ENCODE measurements at places on chromosomes 13 and 19.

- DNase-seq = no peak
Measured at GRCh38 chr13:77502104-77502720, 33.3 kb upstream of the SCEL start.

- no peak for DNase-seq
Measured at GRCh38 chr13:108549934-108550333, 79.5 kb upstream of the MYO16 start.

DNA sequence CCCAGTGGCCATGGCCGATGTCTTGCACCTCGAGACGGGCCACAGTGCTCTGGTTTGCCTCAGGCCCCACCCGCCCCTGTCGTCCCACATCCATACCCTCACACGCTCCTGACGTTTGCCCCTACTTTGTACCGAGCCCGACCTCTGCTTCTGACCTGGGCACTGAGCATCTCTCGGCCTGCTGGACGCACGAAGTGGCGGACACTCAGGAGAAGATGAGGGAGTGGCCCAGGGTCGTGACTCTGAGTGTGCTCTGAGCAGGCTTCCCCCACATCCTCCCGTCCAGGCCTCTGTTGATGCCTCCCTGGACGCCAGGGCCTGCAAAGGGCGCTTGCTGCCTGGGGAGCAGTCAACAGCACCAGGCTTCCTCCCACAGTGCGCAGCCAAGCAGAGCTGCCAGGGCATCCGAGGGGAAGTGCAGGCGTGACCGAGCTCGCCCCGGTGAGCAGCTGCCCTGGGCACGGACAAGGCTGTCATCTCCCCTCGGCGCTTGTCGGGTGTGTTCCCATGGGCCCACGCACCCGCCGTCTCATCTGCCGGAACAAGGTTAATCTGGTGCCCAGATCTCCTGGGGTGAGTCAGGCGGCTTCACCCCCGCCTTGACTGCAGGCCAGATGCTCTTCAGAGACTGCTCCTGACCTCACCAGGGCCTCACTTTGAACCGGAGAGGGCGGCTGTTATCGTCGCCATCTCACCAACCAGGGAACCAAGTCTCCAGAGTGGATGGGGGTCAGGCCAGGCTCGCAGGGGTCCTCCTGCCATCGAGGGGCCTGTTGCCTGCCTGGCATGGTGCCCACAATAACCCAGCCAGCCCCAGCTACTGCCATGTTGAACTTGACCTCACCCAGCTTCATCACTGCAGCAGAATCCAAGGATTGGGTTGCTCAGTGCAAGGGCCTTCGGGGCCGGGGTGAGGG, 27.2 kb downstream of the COMP start:
- no peak for DNase-seq

DNA sequence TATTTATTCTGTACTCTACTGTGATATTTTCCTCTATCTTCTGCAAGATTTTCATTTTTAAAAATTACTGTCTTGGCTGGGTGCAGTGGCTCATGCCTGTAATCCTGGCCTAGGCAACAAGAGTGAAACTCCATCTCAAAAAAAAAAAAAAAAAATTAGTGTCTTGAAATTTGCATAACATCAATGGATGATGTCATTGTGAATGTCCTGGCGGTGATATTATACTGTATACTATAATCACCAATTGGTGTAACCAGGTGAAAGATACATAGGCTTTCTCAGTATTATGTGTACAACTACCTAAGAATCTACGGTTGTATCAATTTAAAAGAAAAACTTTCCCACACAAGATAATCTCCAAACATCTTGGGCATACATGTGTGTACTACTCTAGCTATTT, 15.2 kb downstream of the ZNF331 start:
- no peak for DNase-seq

GRCh38 chr13:74929436-74929835, 552.5 kb downstream of the TBC1D4 start:
- DNase-seq = no peak

DNA sequence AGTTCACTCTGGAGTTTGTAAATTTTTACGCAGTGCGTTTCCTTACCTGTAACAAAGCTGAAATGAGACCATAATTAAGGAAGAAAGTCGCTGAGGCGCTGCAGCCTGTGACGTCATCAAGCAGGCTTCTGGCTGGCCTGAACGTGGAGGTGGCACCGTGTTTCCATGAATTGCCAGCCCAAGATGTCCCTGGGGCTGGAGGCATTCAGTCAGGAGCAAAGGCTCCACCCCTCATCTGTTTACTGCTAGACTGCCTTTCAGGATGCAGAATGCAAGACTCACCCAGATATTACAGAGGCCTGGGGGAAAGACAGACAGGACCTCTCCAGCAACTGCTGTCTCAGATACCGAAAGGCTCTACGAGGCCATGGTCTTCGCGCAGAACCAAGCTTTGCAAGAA, 424.6 kb downstream of the TSHZ3 start:
- DNase-seq = no peak

All from NCI-H2029 treated with DMSO at 0.1 percent for 48 hours (cell line).